ENCODE measurements at places on chromosomes 6 and 20. TPM values are rescaled to one million over a fixed set of nuclear protein-coding genes. Genes with fewer than 3 reads are reported as not detected.
A peak's percentile ranks its signal among the peaks of the same experiment; 100 is the strongest.

DNA sequence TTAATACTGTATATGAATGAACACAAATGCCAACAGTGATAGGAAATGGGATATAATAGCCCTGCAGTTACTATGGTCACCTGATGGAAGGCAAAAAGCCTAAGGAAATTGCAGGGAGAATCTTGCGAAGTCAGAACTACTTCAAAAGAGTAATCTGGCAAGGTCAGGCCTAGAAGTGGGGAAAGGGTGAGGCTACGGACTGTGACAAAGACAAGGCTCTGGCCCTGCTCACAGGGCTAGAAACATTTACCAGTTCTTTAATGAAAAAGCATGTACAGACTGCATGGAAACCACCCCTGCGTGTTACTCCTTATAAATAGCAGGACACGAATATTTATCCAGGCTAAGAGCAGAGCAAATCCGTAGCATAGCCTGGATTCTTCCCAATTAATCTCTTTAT lies 52.5 kb upstream of the HECA start:
- DNase-seq, result no peak

Gene CHRNA4
- total RNA-seq, result not detected

DNA sequence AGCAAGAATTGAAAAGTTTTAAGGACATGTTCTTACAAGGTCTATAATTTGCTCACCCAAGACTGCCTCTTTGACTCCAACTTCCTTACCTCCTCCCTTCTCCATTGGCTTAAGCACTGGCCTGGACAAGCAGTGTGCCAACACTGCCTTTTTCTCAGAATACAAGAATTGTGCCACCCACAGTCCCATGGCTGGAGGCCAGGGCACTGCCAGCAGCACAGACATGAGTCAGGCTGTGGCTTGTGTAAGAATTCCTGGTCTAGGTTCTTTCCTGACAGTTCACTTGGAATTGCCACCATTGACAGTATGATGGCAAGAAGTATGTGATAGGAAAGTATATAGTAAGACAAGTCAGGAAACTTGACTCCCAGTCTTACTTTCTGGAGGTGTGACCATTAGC lies 202.7 kb upstream of the MARCKS start:
- DNase-seq, result no peak

GRCh38 chr20:23680146-23680545 lies 8.7 kb downstream of the CST4 start:
- DNase-seq, result no peak

DNA sequence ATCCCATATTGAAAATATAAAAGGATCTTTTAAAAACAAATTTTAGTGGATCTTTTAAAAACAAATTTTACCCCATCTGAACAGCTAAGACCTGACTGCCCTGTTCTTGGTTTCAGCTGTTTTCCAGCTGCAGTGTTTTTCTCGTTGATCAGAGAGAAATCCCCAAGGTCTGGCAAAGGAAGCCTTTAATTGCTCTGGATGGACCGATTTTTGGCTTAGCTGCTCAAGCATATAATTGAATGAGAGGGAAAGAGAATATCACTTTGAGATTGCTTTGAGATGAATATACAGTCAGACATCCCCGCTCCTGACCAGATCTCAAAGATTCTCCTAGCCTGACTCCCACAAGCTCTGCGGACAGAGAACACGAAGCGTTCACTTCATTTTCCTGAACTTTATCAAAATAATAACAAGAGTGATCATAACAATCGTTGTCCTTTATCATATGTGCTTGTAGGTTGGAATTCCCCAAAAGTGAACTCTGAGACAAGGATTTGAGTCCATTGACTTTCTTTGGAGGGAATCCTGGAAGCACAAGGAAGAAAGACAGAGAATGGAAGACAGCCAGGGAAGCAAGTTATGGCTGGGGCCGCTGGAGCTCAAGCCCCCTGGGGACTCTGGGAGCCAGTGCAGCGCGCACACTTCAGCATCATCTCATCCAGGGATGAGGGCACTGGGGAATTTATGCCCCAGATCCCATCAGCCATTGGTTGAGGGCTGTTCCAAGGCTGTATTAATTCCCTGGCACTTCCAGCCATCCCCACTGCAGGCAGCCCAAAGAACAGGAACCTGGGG lies 101.3 kb downstream of the SNX5 start:
- DNase-seq, result no peak

- DNase-seq, result no peak
Observed at GRCh38 chr6:65998544-65998943, 291.5 kb upstream of the EYS start.

Gene NRSN1
- total RNA-seq, result not detected

GRCh38 chr20:20743511-20744169 lies 31.2 kb upstream of the RALGAPA2 start:
- peak; percentile 47 for DNase-seq

- no peak for DNase-seq
Observed at GRCh38 chr20:62876902-62877816, 15.5 kb upstream of the TCFL5 start.

Gene CLDN20
- total RNA-seq, result not detected

DNA sequence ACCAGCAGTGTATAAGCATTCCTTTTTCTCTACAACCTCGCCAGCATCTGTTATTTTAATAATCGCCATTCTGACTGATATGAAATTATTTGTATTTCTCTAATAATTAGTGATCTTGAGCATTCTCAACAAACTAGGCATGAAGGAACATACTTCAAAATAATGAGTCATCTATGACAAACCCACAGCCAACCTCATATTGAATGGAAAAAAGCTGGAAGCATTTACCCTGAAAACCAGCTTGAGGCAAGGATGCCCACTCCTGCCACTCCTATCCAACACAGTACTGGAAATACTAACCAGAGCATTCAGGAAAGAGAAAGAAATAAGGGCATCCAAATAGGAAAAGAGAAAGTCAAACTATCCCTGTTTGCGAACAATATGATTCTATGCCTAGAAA lies 390.6 kb upstream of the ID4 start:
- DNase-seq, result no peak

Gene DLL1
- total RNA-seq, result 1.3 TPM

- DNase-seq, result no peak
Observed at GRCh38 chr6:147823936-147824335, 315.4 kb downstream of the SAMD5 start.

GRCh38 chr6:45566882-45567281 lies 189.1 kb upstream of the SUPT3H start:
- DNase-seq, result no peak

- DNase-seq, result no peak
Observed at GRCh38 chr6:97757575-97757974, 474.6 kb upstream of the MMS22L start.

Gene SLC25A27
- 5.7 TPM for total RNA-seq

DNA sequence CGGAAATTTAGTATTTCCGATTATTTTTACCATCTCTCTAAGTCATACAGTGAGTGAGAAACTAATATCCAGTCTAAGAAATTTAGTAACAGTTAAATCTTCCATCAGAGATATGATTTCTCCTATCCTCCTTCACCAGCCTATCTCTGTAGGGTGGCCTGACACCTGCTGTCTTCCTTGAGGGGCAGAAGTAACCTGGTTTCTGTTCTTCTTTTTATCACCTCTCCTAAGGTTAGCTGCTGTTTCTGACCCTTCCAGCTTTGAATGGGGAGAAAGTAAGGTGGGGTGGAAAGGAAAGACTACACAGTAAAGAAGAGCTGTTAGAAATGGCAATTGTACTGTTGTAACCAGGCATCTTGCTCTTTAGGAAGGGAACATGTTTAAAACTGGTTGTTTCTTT lies 447.7 kb downstream of the PHF3 start:
- no peak for DNase-seq

- no peak for DNase-seq
Observed at GRCh38 chr6:110055387-110055735, 77.2 kb downstream of the GPR6 start.
